Ovary (tissue), 10 donors: ENCODE measurements at places on chromosomes 4 and X.

DNA sequence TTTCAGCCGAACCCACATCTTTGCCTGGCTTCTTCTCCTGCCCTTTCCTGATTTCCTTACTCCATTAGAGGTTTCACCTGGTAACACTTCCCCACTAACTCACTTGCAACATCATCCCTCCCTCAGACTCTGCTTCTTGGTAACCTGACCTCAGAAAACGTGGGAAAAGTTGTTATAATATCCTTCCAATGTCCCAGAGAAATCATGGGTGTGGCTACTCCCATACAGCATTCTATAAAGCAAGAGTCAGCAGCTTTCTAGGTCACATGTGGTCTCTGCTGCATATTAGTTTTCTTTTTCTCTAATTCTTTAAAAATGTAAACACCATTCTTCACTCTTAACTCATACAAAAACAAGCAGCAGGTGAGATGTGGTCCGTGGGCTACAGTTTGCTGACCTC, 283.1 kb upstream of the MAOA start:
- no peaks in the 10 kb centered on the region for H3K4me1 ChIP-seq
- H3K27ac ChIP-seq, result no peak overlapping the region
- no peaks in the 10 kb centered on the region for H3K36me3 ChIP-seq
- H3K4me3 ChIP-seq, result no peak overlapping the region
- DNase-seq, result no peak

DNA sequence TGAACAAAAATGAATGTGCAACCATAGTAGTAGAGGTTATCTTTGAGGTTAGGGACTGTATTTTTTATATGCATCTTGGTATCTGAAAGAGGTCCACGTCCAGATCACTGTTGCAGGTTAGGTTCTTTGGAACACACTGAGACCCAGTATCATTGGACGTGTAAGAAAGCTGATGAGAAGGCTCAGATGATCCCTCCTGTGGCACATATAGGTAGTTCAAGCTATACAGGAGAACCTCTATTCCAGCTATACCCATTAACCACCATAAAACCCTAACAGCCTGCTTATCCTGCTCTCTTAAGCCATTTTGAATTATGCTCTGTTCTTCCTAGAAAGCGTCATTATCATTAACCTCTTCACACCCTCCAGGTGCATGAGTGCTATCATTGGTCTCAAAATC, 930.7 kb upstream of the HS3ST1 start:
- H3K36me3 ChIP-seq, result no peaks in the 10 kb centered on the region
- no peak overlapping the region for H3K27ac ChIP-seq
- H3K4me1 ChIP-seq, result no peaks in the 10 kb centered on the region
- H3K4me3 ChIP-seq, result no peak overlapping the region

GRCh38 chr4:5636766-5637670, 71.3 kb downstream of the EVC2 start:
- no peaks in the 10 kb centered on the region for H3K27me3 ChIP-seq
- no peak overlapping the region for H3K27ac ChIP-seq
- H3K4me1 ChIP-seq, result no peaks in the 10 kb centered on the region
- H3K4me3 ChIP-seq, result no peak overlapping the region
- no peak for DNase-seq
- no peaks in the 10 kb centered on the region for H3K36me3 ChIP-seq

GRCh38 chrX:17588303-17588702, 149.0 kb upstream of the SCML1 start:
- peaks cover 3% of the 10 kb centered on the region for H3K4me1 ChIP-seq
- no peaks in the 10 kb centered on the region for H3K27me3 ChIP-seq
- no peak for DNase-seq
- H3K36me3 ChIP-seq, result no peaks in the 10 kb centered on the region

DNA sequence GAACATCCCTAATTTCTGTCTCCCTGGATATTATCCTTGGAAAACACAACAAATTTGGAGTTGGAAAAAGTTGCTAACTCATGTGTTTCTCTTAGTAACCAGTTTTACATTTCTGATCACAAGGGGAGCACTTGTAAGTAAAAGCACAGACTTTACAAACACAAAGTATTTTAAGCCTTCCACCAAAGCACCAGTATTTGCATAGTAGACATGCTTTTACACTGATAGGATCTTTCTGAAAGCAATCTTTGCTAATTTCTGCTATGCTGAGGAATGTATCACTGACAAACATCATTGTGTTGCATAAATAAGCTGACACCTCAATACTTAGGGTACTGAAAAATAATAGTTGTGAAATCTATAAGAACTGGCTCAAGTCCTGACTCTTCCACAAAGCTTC, 100.6 kb downstream of the MID1 start:
- H3K4me1 ChIP-seq, result peaks cover 3% of the 10 kb centered on the region
- H3K27me3 ChIP-seq, result no peaks in the 10 kb centered on the region
- no peak overlapping the region for H3K27ac ChIP-seq
- no peak overlapping the region for H3K4me3 ChIP-seq
- H3K36me3 ChIP-seq, result no peaks in the 10 kb centered on the region
